ENCODE measurements at places on chromosomes 4 and X. TPM values are rescaled to one million over a fixed set of nuclear protein-coding genes. Genes with fewer than 3 reads are reported as not detected.
A peak's percentile ranks its signal among the peaks of the same experiment; 100 is the strongest.

GRCh38 chr4:88919056-88919455 lies 137.9 kb downstream of the FAM13A start:
- DNase-seq: no peak

GRCh38 chrX:24657671-24658386 lies 10.7 kb upstream of the PCYT1B start:
- DNase-seq: no peak

DNA sequence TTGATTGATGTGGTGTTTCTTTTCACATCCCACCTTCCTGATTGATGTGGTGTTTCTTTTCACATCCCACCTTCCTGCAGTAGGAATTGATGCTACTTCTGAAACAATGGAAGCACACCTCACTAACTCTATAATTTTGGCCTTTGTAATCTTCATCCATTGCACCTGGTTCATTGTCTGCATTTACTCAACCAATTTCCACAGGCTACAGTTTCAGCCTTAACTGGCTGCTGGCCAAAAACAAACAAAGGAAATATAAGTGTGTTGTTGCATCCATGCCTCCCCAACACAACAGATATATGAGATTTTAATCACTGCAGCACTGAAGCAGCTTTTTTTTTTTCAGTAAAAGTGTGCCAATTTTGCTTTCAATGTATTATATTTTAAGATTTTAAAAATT lies 867.6 kb upstream of the PCDH7 start:
- DNase-seq: no peak

DNA sequence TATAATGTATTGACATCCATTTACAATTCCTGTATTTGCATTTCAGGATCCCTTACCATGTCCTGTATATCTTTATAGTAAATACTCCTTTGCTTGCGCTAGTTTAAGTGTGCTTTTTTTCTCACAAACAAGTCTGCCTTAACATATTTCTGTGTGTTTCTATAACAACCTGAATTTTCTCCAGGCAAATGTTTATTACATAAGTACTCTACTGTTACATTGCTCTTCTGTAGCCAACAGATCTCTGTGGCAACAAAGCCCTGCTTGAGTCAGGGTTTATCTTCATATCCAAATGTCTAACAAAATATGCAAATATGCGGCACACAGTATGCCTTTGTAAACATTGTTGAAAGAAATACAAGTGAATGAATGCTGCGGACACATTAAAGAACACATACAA lies 625.5 kb downstream of the TLL1 start:
- no peak for DNase-seq

DNA sequence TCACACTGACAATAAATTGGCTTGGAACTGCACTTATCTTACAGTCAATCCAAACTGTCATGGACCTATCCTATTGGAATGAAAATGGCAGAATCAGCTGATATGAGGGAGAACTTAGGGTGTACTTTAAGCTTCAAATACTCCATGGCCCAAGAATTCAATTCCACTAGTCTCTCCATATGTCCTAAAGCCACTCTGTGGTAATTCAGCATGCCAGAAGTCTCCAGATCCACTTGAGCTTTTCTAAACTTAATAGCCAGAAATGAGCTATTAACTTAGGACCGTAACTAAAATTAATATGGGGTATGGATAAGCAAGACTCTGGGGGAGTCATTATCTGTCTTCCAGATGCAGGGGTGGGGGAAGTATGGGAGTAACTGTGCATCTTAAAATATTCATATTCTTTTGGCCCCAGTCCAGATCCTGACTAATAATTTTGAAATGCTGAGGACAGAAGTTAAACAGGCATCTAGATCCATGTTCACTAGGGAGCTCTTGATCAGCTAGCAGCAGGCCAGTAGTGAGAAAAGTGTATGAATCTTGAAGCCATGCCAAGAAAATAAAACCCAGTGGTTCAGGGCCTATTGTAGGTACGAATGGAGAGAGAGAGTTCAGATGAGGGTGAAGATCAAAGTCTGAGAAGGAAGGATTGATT lies 167.6 kb downstream of the DKK2 start:
- DNase-seq: no peak

Gene PCDH10
- 0.40 TPM for total RNA-seq

DNA sequence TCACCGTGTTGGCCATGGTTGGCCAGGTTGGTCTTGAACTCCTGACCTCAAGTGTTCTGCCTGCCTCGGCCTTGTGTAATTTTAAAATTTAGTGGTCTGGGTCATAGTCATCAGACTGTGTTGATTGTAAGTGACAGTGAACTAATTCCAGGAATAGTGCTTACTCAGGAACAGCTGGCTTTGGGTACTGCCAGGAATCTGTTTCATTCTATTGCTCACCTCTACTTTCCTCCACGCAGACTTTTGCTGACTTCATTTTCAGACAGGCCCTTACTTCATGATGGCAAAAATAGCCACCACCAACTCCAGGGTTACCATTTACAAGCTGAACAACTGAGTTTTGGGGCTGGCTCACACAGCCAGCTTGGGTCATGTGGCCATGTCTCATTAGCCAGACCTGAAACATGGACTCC lies 54.6 kb downstream of the FNIP2 start:
- no peak for DNase-seq

DNA sequence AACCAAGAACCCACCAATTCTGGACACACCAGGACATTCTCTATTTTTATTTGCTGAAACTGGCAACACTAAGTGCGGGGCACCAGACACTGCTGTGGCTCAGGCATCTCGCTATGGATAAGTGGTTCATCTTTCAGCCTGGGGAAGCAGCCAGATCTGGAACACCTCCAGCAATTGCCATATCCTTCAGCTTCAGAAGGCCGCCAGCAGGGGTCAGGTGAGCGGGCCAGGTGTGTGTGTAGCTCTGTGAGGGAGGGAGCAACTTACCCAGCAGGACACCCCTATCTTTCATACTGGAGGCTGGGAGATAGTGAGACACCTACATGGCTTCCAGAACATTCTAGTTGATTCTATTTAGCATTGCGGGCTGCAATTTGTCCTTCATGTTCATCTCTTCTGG lies 57.0 kb upstream of the GBA3 start:
- DNase-seq: no peak

- DNase-seq: no peak
These were observed 19.8 kb downstream of the GAB1 start for GRCh38 chr4:143356493-143356892.

DNA sequence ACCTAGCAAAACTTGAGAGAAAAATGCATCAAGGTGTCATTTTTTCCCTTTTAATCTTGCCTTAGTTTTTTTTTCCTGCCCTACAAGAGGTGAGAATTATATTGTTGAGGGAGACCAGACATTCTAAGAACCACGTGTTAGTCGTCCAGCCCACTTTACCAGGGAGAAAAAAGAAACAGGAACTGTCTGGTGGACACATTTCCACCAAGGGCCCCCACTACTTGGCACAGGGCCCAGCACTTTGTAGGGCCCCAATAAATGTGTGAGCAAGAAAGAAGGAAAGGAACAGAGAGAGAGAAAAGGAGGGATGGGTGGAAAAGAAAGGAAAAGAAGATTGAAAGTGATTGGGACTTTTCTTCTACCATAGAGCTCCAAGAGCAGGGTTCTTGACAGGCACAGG lies 3.9 kb upstream of the EGFL6 start:
- DNase-seq: no peak

DNA sequence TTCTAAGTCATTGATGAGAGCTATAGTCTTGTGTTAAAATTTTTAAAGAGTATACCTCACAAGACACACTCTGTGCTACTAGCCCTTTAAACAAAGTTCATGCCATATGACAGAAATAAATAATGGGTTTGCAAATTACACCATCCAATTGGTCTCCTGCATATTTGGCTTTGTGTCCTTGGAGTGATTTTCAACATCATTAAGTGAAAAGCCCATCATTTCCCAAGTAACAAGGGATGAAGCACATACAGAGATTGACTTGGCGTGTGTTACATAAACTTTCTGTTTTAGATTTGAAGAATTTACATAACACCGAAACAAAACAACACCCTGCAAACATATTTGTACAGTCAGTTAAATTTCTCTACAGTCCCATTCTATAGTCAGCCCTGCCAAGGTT lies 216.9 kb upstream of the NEIL3 start:
- no peak for DNase-seq

- no peak for DNase-seq
These were observed 1112.1 kb downstream of the RPA4 start for GRCh38 chrX:97995834-97996233.

DNA sequence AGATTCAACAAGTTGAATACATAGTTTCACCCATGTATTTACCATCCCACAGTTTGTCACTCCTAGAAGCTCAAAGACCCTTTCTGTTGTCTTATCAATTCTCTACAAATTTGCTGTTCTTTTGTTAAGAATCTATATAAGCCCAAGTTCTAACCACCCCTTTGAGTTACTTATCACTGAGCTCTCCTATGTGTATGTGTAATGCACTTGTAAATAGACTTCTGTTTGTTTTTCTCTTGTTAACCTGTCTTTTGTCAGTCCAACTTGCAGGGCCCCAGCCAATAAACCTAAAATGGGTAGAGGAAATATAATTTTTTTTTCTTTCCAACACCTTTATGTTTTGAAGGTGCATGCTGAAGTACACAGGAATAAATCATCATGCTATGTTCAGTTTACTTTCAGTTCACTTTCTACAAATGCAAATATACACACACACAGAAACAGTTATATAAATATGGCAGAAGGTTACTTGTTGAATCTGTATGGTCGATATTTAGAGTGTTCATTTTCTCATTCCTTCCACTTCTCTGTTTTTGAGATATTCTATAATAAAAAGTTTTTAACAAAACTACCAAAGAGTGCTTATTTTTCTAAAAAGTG lies 22.3 kb upstream of the CLOCK start:
- DNase-seq: no peak

DNA sequence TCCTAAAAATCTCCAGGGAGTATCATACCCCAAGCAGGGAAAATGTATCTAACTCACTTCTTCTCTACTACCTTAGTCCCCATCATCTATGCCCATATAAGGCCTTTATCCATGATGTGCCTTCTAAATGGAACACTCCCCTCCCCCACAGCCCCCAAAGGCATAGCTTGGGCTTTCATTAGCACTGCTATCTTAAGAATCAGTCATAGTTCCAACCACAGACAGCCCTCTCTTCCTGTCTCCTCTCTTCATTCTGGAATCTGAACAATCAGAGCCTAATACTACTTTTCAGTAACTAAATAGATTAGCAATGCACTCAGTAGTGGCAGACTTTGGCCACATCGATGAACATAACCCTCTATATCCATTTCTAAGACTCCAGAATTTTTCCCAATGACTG lies 313.2 kb upstream of the DKK2 start:
- no peak for DNase-seq

Gene PNMA5
- 0.20 TPM for total RNA-seq

DNA sequence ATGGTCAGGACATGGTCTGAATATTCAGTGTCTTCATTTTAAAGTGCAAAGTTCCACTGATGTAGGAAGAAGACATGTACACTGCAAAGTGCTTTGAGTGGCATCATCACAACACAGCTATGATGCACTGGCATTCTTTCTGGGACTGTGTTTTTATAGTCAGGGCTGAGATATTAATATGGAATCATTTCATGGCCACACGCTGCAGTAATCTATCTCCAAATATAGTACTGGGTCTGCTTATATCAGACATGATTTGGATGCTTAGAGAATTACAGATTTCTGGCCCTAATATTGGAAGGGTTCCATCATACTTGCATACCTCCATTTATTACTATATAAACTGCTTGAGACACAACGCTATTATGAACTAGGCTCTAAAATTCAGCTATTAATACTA lies 1170.9 kb downstream of the NLGN4X start:
- DNase-seq: no peak

GRCh38 chr4:8592366-8593263 lies at the start of gene CPZ:
TSS of gene CPZ (plus strand) at chr4:8592765. CDS start at chr4:8592834, 69 bp downstream.
- peak; percentile 62 for DNase-seq

Gene SULT1E1
- not detected for total RNA-seq

DNA sequence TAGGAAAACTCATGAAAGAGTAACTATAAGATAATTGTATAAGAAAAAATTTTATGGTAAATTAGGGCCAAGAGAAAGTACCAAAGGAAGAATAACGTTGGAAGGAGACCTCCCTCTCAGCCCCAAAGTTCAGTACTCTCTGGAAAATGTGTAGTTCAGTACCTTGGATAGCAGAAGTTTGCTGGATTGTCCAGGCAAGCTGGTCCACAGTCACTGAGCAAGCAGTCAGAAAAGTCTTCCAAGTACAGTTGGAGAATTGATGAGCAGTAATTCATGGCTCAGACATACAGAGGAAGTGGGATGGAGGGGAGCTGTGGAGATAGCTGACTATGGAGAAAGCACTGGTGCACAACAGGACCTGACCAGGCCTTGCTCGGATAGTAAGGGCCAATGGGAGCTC lies 598.2 kb upstream of the NDST4 start:
- no peak for DNase-seq

Gene CORIN
- total RNA-seq: 0.31 TPM

Data from K562 (cell line).